ENCODE measurements at places on chromosomes 4 and X. TPM values are rescaled to one million over a fixed set of nuclear protein-coding genes. Genes with fewer than 3 reads are reported as not detected.
A peak's percentile ranks its signal among the peaks of the same experiment; 100 is the strongest.

DNA sequence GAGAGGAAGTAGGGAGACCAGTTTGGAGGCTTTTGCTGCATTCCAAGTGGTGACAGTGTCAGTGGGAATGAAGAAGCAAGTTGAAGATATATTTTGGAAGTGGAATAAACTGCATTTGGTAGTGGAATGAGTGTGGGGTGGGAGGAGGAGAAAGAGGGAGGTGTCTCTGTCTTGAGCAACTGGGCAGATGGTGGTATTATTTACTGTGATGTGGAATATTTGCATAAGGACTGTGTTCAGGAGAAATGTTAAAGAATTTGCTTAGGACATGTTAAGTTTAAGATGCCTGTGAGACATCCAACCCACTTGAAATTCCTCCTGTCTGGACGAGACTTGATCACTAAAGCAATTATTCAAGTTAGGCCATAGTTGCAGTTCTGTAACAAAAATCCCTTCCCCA lies 448.9 kb upstream of the AMOT start:
- DNase-seq: no peak

- peak; percentile 51 for DNase-seq
Measured at GRCh38 chrX:119690921-119691716, 1.8 kb downstream of the SEPTIN6 start.

DNA sequence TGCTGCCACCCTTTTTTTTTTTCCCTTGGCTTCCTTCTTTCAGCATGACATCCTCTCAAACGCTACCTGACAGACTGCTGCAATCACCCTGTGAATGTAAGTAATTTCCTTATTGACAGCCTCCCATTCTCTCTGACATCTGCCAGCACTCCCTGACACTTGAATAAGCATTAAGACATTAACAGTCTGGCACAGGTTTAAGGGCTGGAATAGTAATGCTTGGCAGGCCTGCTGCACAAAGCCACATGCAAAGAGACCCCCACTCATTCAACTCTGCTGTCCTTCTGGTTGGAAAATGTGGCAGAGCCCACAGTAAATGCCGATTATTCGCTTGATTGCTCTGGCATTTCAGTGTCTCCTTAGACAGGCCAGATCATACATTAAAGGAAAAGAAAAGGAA lies 28.1 kb upstream of the RASGEF1B start:
- DNase-seq: no peak

- DNase-seq: peak; percentile 54
Measured at GRCh38 chr4:153318696-153319320, 25.7 kb upstream of the MND1 start.

GRCh38 chrX:110435196-110435595 lies 76.5 kb downstream of the RTL9 start:
- DNase-seq: no peak

DNA sequence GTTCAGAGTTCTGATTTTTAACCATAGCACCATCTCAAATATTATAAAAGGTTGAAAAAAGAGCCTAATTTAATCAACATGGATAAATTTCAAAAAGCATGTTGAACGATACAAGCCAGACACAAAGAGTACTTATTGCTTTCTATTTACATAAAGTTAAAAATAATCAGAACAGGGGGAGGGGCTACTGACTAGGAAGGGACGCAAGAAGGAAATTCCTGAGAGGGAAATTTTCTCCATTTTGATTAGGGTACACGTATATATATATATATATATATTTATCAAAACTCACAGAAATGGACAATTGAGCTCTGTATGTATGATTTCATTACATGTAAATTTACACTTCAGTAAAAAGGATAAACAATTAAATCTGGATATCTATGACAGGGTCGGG lies 482 bp upstream of the MBTPS2 start:
- DNase-seq: peak; percentile 14

DNA sequence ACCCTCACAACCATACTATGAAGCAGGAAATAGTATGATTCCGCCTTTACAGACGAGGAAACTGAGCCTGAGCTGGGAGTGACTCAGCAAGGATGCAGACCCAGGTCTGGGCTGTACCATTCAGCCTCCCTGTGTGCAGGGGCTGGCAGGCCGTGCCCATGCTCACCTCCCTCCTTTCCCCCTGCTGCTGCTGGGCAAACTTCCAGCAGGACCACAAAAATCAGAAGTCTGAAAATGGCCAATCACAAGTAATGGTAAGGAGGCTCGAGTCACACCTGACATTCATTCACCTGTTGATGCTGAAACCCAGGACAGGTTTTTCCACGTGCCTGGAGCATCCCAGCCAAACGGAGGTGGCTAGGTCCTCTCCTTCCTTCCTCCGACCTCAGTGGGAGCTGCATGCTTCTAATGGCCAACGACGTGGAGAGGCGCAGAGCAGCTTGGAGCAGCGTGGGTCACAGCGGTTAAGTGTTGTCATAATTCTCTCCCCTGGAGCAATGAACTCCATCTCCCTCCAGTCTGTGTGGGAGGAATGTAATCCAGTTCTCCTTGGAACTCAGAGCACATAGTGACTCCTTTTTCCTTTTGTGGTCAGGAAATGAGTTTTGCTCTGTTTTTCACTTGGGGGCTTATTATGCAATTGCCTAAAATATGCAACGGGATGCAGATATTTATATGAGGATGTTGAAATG lies 371.7 kb downstream of the BCOR start:
- peak; percentile 80 for DNase-seq

- no peak for DNase-seq
Measured at GRCh38 chr4:110780538-110780937, 157.7 kb upstream of the PITX2 start.

DNA sequence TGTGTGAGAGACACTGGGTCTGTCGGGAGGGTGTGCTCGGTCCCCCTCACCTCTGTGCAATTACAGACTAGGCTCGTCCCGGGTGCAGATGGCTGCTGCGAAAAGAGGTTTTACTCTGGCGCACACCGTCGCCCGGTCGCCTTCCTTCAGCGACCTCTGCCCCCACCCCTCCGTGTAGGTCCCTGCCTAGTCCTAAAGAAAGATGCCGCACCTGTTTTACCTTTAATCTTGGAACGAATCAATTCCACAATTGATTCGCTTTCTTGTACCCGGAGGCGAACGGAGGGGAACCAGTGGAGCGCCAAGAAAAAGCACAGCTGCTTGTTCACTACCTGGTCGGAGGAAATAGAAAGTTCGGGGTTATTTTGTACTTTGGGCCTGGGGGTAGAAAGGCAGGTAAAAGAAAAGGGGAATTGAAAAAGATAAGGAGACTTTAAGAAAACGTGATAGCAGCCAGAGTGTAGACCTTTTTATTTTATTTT lies 1.2 kb downstream of the NPNT start:
- no peak for DNase-seq

DNA sequence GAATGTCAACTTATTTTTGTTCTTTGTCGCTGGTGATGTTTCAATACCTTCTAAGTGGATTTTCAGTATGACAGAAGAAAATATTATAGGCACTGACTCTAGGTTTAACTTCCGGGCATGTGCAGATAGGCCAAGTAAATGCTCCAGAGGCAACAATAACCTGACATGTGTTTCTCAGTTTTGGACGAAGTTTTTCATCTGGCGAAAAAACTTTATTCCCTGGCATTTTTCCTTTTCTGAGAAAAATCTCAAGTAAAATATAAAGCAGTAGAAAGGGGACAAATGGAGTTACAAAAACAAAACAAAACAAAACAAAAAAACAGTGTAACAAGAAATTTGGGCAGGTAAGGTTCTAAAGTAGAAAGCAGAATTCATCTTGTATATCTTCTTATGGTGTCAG lies 173.5 kb downstream of the ANTXR2 start:
- DNase-seq: no peak

GRCh38 chrX:39409246-39409917 lies 608.1 kb downstream of the MID1IP1 start:
- DNase-seq: peak; percentile 2

DNA sequence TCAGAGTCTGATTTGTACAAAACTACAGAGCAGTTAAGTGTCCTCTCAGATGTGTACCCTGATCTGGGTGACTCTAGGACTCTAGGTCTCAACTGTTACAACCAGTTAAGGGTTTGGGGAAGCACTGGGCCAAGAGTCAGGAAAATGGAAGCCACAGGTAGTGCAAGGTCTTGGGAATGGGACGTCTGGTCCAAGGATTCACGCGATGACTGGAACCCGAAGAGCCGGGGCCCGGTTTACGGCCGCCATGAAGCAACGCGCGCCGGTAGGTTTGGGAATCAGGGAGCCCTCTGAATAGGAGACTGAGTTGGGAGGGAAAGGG lies 321 bp upstream of the HPRT1 start:
- no peak for DNase-seq

DNA sequence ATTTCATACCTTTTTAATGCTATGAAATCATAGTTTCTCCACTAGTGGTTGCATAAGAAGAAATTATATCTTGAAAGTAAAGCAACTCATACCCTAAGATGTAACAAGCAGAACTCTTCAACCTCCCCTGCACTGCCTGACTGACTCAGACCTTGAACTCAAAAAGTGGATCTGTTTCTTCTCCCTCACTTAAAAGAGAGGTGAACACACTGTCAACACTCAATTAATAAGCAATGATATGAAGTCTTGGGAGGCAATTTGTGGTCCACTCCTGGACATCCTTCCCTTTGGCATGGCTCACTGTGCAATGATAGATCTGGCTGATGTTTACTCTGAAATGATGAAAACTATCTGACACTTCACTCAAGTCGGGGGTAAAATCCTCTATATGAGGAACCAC lies 282.0 kb upstream of the DKK2 start:
- DNase-seq: no peak

GRCh38 chrX:114932550-114932949 lies 84.9 kb downstream of the IL13RA2 start:
- no peak for DNase-seq

GRCh38 chr4:3041192-3042142 lies 32.9 kb downstream of the HTT-AS start:
- DNase-seq: peak; percentile 48

DUX4 gene
- total RNA-seq: not detected

SPANXD gene
- total RNA-seq: not detected

HSD17B13 gene
- under 0.01 TPM for total RNA-seq

CT45A2 gene
- total RNA-seq: not detected

XAGE2 gene
- total RNA-seq: not detected

SMS gene
- total RNA-seq: 230 TPM

Data from IMR-90 (cell line).